Tibial artery (tissue), 4 donors: ENCODE measurements at places on chromosomes 4 and X.

- no peak for DNase-seq
Measured at GRCh38 chr4:113646442-113646822, 115.1 kb downstream of the CAMK2D start.

- no peak for DNase-seq
Measured at GRCh38 chr4:8152865-8153257, 5.8 kb downstream of the ABLIM2 start.

- DNase-seq = no peak
Measured at GRCh38 chrX:31268359-31268758, 196.5 kb upstream of the FTHL17 start.

DNA sequence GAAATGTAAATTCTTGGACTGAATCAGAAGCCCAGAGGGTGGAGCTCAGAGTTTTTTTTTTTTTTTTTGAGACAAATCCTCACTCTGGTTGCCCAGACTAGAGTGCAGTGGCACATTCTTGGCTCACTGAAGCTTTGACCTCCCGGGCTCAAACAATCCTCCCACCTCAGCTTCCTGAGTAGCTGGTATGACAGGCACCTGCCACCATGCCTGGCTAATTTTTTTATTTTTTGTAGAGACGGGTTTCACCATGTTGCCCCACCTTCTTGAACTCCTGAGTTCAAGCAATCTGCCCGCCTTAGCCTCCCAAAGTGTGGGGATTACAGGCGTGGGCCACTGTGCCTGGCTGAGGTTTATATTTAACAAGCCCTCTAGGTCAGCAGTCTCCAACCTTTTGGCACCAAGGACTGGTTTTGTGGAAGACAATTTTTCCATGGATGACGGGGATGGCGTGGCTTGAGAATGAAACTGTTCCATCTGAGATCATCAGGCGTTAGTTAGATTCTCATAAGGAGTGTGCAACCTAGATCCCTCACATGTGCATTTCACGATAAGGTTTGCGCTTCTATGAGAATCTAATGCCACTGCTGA is 76.7 kb downstream of the FHIP1A start:
- DNase-seq = no peak

DNA sequence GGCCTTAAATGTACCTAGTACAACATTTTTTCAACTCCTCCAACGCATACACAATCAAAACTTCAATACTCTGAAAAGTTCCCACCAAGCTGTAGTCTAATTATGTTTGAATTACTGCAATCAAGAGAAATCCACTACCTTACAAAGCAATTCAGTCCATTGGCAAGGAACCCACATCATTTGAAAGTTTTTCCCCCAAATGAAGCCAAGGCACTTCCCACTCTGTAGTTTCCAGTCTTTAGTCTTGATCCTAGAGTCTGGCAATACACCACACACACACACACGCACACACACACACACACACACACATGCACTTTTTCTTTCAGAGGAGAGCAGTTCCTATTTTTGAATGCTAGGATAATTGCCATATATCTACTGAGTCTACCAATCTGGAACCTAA is 79.6 kb downstream of the ANTXR2 start:
- no peak for DNase-seq

- no peak for DNase-seq
Measured at GRCh38 chrX:15873566-15873965, 19.0 kb upstream of the AP1S2 start.

GRCh38 chr4:8921465-8921864 is 49.8 kb upstream of the HMX1 start:
- peak; percentile 28 for DNase-seq

GRCh38 chrX:41688156-41688555 is 617 bp upstream of the GPR34 start:
- DNase-seq = no peak

- no peak for DNase-seq
Measured at GRCh38 chr4:2944091-2944482, 19.1 kb downstream of the NOP14 start.

DNA sequence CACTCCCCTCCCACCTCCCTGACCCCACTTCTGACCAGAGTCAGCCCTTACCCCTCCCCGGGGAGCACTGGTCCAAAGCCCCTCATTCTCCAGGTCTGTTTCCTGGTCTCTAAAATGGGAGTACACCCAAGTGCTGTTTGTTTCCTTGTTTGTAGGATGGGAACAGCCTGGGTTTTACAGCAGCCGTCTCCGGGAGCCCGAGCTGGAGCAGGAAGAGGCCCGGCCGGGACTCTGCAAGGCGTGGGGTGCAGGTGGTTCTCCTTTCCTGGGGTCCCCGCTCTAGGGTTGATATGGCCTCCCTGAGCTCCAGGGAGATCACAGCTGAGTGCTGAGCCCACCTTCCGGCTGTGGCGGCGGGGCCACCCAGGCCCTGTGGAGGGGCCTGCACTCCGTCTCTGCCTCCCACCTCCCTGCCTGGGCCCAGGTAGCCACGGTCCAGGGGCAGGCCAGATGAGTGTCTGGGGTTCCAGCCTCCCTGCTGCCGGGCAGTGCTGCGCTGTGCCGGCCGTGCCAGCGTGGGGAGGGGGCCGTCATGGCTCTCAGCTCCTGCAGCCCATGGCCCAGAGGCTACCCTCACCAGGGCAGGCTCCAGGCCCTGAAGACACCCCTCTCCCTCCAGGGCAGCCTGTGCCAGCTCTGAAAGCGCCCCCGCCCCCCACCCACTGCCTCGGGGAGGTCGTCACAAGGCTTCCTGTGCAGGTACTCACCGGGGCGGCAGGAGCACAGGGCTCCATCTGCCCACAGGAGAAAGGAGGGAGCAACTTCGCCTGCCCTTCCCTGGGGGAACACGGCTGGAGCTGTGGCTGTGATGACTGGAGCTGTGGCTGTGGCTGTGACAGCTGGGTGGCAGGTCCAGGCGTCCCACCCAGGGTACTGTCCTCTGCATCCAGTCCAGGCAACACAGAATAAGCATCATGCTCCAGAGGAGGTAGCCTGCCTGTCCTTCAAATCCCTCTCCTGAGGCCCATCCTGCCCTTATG is 98.8 kb downstream of the ADRA2C start:
- DNase-seq = no peak

- no peak for DNase-seq
Measured at GRCh38 chr4:48024522-48024921, 8.0 kb downstream of the NIPAL1 start.

- no peak for DNase-seq
Measured at GRCh38 chr4:106315476-106315967, 487 bp downstream of the TBCK start.

GRCh38 chrX:79408623-79409322 is 41.6 kb upstream of the ITM2A start:
- no peak for DNase-seq

DNA sequence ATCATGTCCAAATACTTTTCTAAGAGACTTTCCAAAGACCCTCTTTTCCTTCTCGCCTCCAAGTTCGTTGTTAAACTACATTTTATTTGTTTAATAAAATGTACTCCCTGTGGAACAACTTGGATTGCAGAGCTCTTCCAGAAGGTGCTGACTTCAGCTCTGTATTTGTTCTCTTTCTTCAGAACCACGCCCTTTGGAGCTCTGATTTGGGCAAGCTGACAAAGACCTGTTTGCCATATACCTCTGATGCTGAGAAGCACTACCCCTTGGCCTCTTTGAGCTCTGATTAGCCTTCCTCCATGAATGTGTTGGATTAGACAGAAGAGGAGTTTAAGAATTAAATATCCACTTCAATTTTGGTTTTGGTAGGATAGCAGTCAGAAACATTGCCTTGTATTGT is 815.1 kb upstream of the POU3F4 start:
- DNase-seq = no peak

DNA sequence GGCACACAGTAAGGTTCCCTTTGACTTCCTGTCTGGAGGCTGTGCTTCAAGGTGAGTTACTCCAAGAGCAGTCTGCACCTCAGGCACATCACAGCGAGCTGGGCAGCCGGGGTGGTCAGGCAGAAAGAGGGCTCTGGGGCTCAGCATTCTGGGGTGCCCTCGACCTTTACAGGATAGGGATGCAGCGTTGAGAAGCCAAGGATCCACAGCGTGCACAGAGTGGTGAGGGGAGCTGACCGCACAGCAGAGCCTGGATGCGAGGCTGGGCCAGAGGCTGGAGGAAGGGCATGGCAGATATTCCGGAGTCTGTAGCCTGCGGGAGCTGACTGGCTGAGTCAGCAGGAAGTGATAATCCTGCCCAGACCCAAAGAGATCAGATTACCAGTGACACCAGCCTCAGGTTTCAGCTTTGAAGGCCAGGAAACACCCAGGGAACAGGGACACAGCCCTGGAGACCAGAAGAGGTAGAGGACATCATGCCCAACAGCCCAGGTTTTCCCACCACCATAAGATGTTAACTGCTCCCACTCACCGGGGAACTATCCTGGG is 38.4 kb upstream of the PDLIM3 start:
- DNase-seq = no peak

GRCh38 chr4:55721651-55722050 is 85.6 kb upstream of the NMU start:
- no peak for DNase-seq

GRCh38 chr4:82491251-82491960 is 61.0 kb downstream of the ENOPH1 start:
- no peak for DNase-seq

- DNase-seq = no peak
Measured at GRCh38 chr4:6500481-6501140, 28.2 kb upstream of the PPP2R2C start.

DNA sequence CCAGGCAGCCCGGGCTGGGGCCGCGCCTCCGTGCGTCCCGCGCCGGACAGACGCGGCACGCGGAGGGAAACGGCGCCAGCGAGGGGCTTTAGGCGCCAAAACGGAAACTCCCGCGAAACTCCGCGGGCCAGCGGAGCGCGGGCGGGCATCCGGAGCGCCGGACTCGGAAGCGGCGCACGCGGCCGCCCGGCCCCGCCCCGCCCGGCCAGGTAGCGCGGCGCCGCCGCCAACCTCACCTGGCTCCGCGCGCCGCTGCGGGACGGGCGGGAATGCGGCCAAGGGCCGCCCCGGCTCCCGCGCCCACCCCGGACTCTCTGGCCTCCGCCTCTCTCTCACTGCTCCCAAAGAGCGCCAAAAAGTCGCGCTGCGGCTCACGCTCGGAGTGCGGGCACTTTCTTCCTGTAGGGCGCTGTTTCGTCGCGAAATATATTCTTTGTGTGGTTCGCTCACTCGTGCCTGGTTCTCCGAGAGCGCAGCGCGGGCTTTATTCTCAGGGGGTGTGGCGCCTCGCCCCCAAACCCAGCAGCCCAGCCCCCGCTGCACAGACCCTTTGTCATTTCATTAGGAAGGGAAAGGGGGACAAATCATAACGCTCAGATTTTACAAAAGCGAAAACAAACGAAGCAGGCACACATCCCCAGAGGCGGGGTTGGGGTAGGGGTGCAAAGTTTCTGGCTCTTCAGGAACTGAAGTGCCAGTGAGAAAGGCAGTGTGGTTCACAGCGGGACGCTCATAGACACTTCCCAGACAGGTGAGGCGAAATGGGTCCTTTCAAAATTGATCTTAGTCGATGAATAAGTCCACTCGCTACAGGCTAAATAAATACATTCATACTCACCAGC is 961 bp upstream of the MBNL3 start:
- no peak for DNase-seq

DNA sequence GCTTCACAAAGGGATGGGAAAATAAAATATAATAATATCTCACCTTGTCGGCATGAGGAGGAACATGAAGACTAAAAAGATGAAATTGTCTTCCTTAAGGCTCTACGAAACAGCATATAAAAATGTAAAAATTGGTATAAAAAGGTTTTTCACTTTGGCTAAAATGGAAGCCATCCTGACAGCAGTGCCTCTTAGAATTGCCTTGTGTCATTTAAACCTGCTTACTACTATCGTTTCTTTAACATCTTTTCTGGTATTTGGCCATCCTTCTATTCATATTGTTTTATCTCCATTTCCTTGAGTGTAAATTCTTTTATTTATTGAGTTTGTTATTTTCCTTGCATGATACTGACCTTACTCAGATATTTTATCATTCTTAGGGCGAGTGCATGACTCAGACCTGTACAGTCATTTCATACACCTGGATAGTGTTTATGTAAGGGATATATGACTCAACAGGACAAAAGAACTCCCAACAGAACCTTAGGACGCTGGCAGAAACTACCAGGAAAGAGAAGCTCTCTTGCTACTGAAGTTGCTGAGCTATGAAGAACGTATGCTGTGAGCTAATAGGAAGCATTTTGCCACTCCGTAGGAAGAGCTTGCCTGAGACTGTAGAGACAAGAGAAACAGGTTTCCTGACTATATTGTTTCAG is 5.8 kb upstream of the CDKN2AIP start:
- no peak for DNase-seq

DNA sequence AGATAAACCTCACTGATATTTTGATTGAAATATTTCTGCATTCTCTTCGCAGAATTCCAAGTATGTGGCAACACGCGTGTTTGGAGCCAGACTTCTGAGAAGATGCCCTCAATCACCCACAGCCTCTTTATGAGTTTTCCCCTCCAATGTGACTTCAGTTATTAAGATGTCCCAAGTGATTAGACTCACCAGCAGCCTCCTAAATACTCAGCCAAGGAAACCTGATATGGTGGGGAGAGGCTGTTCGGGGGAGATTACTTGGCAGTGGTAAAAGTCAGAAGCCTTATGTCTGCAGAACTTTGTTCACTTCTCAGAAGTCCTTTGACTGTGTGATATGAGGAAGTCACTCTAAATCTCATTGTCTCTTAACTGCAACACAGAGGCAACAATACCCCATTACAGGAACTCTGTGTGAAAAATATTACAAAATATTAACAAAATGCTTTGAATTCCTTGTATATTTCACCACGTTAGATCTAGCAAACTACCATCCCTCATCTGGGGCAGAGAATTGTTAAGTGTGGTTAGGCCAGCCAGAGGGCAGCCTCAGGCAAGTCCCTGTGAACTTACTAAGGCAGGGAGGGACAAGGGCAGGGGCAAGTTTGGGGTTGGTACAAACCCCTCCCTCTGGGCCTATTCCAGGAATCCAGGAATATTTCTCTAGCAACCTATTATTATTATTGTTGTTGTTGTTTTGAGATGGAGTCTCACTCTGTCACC is 151.4 kb upstream of the USP9X start:
- DNase-seq = peak; percentile 27

- DNase-seq = no peak
Measured at GRCh38 chrX:29225670-29226069, 638.4 kb downstream of the IL1RAPL1 start.

DNA sequence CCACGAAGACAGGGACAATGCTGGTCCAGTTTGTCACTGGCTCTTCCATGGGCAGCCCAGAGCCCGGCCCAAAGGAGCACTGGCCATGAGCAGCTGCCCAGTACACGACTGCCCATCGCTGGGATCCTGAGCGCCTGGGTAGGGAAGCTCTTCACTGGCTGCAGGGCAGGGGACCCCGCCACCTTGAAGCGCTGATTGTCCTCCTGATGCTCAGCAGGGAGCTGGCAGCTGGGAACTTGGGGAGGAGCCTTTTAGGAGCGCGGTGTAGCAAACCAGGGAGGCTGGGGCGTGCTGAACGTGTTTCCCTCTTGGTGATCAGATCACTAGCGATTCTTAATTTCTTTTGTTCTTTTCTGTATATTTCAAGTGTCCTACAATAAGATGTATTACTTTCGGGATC is 1.8 kb downstream of the L1CAM start:
- no peak for DNase-seq

- DNase-seq = no peak
Measured at GRCh38 chr4:13670456-13671160, 43.1 kb upstream of the BOD1L1 start.

GRCh38 chrX:48541140-48541814 is 1.8 kb downstream of the TBC1D25 start:
- DNase-seq = no peak

- no peak for DNase-seq
Measured at GRCh38 chr4:98110214-98110613, 33.1 kb downstream of the STPG2 start.
